ENCODE measurements at places on chromosomes 1 and 21.

GRCh38 chr1:224113545-224113917, 380 bp upstream of the FBXO28 start:
- no peak for DNase-seq

- peak; percentile 39 for DNase-seq
These were observed 1.4 kb upstream of the FDPS start for GRCh38 chr1:155307247-155307740.

GRCh38 chr1:227612658-227613057, 49.3 kb downstream of the ZNF678 start:
- no peak for DNase-seq

- DNase-seq, result no peak
These were observed 59.1 kb downstream of the LRRC53 start for GRCh38 chr1:74453277-74453676.

GRCh38 chr1:196178083-196178635, 430.1 kb downstream of the KCNT2 start:
- no peak for DNase-seq

DNA sequence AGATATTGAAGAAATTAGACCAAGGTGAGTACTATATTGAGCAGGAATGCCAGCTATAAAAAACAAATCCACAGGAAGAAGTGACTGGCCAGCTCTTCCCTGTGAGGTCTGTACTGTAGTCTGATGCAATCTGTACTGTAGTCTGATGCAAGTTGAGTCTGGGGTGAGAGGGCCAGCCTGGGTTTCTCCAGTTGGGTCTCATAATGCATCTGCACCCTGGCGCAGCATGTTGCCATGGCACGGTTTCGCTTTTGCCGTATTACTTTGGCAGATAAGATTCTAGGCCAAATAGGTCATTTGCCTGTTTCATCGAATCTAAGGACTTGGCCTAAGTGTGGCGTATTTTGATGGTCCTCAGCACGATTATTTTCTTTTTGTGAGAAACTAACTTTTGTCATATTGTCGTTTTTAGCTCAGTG, 24.4 kb upstream of the PGD start:
- no peak for DNase-seq

DNA sequence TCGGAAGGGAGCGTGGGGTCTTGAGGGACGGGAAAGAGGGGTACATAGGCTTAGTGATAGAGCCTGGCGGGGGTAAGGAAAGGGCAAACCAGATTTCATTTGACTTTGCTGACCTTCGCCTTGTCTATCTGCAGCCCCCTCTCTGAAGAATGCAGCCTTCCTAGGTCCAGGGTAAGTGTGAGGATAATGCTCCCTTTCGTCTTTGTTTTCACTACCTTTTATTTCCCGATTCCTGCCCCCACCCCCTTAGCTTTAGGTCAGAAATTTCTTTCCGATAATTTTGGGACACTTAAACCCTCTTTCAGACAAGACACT, 396 bp downstream of the ATP5PB start:
- no peak for DNase-seq

DNA sequence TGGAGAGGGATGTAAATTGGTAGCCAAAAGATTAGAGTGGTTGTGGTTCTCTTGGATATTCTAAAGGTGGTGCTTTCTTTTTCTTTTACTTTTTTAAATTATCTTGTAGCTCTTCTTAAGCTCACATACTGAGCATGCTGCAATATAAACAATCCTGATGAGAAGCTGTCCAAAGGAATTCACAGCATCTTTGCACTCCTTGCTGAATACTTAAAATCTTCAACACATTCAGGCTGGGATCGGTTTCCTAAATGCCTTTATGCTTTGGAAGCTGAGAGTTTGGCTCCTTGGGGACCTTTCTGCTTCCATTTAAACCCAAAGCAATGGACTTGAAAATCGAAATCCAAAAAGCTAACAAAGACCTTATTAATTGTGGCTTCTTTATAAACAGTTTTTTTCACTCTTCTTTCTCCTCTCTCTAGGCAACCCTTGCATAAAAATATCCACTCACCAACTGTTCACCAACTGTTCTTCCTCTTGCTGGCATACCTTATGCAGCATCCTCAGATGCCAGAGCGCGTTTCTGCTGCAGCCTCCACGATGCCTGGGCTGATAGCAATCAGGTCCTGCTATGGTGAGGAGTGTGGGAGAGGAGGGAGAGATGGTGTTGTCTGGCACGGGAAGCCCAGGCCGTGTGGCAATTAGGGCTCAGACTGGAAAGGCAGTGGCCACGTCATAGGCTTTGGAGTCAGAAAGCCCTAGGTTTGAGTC, 535.8 kb upstream of the DAB1 start:
- DNase-seq, result no peak

- DNase-seq, result no peak
These were observed 108.0 kb upstream of the ZBTB40 start for GRCh38 chr1:22343456-22344328.

- no peak for DNase-seq
These were observed 28.1 kb upstream of the IL10 start for GRCh38 chr1:206800411-206800810.

GRCh38 chr21:27580276-27580675, 613.4 kb upstream of the ADAMTS5 start:
- no peak for DNase-seq

- no peak for DNase-seq
These were observed 55.0 kb downstream of the MPZL1 start for GRCh38 chr1:167776616-167777268.

DNA sequence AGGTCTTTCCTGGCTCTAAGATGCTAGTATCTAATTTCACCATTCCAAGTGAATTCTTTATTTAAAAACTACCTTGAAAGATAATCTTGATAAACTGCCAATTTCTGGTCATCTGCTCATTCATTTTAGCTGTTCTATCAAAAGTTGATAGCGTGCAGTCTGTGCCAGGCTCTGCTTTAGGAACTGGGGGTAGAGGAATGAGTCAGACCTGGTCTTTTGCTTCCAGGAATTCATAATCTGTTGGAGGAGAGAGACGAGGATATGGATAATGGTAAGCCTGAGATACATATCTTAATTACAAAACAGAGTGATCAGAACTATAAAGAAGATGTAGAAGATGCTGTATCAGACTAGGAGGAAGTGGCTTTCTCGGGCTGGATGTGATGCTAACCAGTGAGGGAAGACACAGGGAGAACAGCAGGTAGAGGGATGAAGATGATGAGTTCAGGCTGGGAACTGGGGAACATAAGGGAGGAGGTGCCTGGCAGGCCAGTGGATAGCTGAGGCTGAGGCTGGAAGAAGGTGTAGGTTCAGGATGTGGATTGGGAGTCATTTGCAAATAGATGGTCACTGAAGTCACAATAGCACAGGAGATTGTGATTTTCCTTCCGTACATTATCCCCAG, 12.3 kb upstream of the PHC2 start:
- no peak for DNase-seq

- no peak for DNase-seq
These were observed 31.1 kb downstream of the EEIG2 start for GRCh38 chr1:108590957-108591356.

GRCh38 chr1:38094711-38095290, 48.2 kb upstream of the POU3F1 start:
- DNase-seq, result no peak

GRCh38 chr1:102875756-102876155, 232.6 kb downstream of the COL11A1 start:
- DNase-seq, result peak; percentile 15

DNA sequence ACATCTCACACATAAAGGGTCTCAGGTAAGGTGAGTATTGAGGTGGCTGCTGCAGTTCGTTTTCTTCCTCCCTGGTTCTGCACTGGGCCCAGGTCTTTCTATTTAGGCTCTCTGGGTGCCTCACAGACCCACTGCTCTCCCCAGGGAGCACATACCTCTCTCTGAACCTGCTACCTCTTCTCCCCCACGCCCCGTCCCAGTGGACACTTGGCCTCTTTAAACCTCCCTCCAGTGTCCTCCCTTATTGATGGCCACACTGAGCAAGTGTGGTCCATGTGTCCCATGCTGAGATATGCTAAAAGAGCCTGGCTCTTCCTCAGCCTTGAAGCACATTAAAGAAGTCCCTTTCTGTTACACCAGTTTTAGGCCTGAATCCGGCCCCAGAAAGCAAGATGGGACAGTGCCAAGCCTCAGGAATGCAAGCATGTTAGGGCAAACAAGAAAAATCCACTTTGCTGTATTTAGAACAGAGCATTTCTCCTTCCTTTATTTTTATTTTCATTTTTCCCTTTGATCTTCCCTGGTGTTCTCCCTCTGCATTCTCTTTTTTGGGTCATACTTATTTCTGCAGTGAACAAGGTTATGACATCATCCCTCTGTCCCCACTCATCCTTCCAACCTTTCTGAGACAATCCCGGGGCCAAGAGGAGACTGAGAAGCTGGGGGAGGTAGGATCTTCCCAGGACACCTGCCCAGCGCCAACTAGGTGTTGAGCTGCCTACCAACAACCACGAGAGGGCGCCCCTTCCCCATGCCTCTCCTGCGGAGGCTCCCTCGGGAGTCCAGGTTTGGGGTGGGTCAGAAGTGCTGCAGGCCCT, 5.0 kb upstream of the CHI3L2 start:
- DNase-seq, result peak; percentile 64

GRCh38 chr1:184823080-184823479, 68.4 kb upstream of the EDEM3 start:
- DNase-seq, result no peak

- no peak for DNase-seq
These were observed 31.0 kb upstream of the CLDN14 start for GRCh38 chr21:36510911-36511310.

DNA sequence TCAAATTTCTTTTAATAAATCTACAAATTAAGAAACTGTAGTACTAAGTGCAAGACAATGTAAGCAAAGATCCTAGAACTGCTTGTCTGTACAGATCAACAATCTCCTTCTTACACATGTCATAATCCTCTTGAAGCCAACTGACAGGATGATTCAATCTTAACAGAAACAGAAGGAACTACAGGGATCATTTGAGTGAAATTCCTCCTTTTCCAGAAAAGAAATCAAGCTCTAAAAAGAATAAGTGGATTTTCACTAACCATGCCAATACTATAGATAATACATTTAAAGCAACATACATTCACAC, 53.2 kb downstream of the RAB3GAP2 start:
- DNase-seq, result no peak

All from NCI-H146 (cell line).